ENCODE measurements at places on chromosomes 5 and 9.

GRCh38 chr5:115657125-115657880 lies 31.5 kb upstream of the TMED7 start:
- DNase-seq: no peak

DNA sequence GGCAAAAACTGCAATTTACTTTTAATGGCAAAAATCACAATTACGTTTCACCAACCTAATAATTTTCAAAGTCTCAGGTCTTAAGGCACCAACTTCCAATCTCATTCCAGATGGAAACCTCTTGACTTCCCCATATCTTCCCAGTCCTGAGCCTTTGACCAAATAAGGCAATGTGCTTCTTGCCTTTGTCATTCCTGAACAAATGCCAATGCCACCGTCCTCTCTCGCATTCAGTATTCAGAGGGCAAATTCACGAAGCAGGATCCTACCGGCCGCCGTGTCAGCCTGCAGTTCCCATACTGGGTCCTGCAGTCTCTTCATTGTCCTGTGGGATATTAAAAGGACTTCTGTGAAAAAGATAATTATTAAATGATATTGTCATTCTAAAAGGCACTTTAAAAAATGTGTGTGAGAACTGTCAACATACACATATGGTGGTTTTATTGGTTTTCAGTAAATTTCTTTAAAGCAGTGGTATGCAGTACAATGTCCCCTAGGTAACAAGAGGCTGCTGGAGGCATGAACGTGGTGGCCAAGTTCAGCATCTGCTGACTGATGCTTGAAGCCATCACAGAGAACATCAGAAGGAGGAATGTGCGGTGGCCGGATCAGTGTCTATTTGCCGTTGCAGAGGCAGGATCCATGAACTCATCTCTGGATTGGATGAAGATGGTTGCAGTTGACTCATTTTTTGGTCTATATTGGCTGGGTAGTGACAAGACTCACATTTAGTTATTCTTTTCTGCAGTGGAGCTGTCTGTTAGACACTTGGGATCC lies 101.4 kb upstream of the IRX4 start:
- DNase-seq: no peak

DNA sequence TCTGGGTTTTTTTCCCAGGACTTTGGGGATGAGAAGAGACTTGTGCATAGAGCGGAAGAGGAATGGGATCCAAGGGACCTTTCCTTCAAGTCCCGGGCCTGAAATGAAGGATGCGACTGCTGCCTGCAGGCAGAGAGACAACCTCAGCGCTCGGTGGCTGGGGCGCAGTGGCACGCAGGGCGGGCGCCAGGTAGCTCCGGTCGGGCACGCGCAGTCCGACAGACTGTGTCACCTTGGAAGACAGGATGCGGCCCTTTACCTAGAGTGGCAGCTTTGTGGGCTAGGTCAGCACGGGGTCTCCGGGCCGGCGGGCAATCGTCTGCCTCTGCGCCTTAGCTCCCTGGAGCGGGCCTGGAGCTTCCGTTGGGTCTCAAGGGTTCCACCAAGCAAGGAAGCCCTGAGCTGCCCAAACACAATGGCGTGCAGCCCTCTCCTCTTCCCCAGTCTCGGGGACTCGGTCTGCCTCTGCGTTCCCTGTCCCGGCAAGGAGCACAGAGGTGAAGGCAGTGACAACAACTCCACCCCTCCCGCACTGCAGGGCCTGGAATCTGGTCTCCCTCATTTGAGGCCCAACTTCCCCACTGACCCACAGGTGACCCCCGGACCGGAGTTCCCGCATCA lies 6.0 kb downstream of the BARX1 start:
- DNase-seq: no peak

DNA sequence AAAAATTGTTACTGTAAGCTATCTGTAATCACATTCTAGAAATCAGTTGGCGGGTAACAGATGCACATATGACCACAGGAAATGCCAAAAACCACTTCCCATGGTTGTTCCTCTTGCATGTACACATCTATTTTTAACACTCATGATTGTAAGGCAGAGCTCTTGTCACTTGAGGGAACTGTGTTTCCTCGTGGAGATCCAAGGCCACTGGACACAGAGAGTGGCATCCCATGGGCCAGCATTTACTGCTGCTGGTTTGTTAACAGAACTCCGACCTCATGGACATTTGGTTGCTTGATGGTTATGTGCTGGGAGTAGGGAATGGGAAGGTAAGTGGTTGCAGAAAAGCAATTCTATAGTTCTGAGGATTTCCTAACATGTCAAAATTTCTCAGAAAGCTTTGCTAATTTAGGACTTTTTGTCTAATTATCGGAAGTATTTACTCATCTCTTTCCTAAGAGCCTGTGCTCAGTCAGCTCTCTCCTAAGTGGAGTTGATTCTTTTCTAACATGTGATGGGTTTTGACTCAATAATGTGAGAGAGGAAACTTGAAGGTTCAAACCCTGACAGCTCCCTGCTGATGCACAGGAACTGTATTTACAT lies 202.0 kb upstream of the NR3C1 start:
- no peak for DNase-seq

- no peak for DNase-seq
Measured at GRCh38 chr9:109355564-109356297, 34.9 kb upstream of the EPB41L4B start.

DNA sequence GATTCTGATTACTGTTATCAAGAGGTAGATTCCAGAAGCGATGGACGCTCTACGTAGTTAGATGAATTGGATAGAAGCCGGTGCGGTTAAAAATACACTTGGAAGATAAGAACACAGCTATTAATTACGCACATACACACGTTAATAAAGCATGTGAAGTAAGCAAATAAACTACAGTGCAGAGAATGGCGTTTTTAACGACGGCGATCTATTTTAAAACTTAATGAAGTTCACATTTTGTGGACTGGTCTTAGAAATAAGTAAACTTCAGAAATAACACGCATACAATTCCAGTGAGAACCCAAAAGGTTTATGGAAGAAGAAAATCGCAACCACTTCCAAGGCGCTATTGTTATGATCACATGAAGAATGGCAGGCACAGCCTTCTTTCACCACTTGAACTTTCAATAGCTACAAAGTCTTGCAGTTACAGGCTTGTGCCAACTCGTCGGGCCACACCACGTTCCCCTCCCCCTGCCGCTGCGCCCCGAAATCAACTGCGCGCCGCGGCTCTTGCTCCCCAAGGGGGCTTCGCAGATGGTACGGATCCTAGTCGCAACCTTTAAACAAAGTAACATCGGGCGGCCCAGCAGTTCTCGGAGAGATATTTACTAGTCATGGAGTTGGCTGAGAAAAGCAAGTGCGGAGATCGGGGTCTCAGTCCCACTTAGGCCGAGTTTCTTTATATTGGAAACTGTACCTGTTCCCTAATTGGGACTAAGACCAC lies 866 bp upstream of the SEMA6A start:
- DNase-seq: no peak

DNA sequence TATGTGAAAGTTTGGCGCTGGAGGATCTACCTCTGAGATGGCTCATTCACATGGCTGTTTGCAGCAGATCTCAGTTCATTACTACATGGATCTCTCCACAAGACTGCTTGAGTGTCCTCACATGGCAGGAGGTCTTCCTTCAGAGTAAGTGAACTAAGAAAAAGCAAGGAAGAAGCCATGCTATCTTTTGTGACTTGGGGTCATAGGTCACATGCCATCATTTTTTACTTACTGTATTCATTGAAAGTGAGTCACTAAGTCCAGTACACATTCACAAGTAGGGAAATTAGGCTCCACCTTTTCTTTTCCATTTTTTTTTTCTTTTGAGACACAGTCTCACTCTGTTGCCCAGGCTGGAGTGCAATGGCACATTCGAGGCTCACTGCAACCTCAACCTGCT lies 8.7 kb upstream of the CDKN2AIPNL start:
- no peak for DNase-seq

DNA sequence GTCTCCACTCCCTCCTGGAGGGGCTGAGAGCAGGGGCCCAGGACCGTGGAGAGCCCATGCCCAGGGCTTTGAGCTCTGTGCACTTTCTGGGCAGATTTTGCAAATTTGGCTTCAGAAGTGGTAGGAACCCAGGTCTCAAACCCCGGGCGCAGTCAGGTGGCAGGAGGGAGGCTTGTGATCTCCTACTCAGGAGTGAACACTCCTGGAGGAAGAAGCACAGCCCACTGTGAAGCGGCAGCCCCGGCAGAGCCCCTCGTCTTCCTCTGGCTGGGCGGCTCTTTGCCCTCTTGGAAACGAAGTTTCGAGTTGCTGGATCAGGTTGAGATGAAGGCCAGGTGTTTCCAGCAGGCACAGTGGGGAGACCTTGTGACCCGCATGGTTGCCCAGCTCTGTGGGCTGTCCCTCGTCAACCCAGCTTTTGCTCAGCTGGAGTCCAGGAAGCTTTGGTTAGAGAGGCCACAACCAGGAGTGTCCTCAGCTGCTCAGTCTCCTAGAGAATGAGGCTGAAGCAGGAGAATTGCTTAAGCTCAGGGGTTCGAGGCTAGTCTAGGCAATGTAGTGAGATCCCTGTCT lies 48.5 kb downstream of the WNK2 start:
- DNase-seq: no peak

- no peak for DNase-seq
Measured at GRCh38 chr9:29282121-29282520, 1708.8 kb upstream of the C9orf72 start.

- no peak for DNase-seq
Measured at GRCh38 chr5:105688227-105688792, 1982.4 kb downstream of the EFNA5 start.

- DNase-seq: no peak
Measured at GRCh38 chr9:129118799-129119198, 7.6 kb downstream of the PTPA start.

DNA sequence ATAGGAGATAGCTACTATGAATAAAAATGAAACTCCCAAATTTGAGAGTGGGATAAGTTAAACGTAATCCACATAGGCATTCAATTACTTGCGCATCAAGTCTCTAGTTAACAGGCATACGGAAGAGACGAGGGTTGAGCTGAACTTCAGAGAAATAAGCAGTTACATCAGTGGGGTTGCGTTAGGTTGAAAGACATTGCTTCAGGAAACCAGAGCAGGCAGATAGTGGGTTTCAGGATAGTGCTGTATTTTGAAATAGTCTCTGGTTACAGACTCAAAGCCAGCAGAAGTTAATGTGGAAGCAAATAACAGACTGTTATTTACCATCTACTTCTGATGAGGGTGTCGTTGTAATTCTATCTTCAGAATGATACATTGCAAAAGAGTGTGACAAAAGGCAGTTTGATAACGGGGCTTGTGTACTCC lies 533.4 kb downstream of the PDE4D start:
- DNase-seq: no peak

DNA sequence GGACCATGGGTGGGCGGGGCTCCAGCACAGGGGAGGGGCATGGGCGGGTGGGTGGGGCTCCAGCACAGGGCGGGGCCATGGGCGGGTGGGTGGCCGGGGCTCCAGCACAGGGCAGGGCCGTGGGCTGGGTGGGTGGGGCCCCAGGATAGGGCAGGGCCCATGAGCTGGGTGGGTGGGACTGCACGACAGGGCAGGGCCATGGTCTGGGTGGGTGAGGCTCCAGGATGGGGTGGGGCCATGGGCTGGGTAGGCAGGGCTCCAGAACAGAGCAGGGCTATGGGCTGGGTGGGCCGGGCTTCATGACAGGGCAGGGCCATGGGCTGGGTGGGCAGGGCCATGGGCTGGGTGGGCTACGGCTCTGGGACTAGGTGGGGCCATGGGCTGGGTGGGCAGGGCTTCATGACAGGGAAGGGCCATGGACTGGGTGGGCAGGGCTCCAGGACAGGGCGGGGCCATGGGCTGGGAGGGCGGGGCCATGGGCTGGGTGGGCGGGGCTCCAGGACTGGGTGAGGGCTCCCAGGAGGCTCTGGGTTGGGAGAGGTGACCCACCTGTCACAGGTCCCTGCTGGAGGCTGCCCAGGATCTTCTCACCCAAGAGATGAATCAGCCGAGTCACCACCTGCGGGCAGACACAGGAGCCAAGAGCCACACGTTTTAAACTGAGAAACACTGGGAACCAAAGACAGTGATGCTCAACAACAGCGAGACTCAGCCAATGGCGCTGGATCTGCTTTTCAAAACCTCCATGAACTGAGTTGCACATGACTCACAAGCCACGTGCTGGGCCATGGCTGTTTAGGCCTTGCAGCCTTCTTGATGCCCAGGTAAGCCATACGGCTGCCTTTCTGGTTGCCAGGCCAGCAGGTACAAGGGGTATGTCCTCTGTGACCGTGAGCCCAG lies 33.6 kb upstream of the NSMF start:
- DNase-seq: no peak

- no peak for DNase-seq
Measured at GRCh38 chr5:171978519-171978918, 27.9 kb downstream of the FBXW11 start.

- DNase-seq: no peak
Measured at GRCh38 chr9:129868023-129868871, 33.0 kb downstream of the USP20 start.

GRCh38 chr5:10999714-11000113 lies 238.7 kb upstream of the DAP start:
- no peak for DNase-seq

DNA sequence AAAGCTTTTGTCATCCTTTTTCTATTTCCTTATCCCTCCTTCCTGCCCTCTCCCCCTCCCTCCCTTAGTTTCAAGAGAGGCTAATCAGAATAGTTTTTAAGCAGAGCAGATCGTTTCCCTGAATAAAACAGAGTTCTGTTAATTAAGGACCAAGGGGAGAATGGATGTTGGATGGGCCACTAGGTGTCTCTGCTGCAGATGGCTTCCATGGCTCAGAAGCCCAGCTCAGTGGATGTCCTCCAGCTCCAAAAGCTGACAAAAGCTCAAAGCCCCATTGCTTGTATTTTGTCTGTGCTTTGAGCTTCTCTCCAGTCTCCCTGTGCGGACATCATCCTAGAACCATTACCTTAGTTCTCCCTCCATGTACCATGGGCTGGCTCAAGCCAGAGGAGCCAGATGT lies 21.0 kb upstream of the NPR3 start:
- DNase-seq: no peak

GRCh38 chr5:154694159-154694558 lies 61.0 kb upstream of the LARP1 start:
- DNase-seq: no peak

DNA sequence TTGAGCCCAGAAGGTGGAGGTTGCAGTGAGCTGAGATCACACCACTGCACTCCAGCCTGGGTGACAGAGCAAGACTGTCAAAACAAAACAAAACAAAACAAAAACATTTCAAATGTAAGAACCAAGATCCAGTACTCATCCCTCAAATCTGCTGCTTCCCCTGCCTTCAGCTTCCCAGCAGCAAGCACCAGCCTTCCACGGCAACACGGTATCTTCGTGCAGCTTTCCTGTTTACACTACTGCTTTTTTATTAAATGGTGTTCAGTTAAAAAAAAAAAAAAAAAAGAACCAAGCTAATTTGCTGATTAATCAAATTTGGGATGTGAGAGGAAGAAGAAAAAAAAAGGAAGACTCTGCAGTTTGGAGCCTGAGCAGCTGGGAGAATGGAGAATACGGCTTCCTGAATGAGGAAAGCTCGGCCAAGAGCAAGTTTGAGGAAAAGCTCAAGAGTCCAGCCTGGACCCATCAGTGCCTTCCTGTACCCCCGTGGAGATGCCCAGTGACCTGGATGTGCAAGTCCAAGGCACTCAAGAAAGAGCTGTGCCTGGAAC lies 28.0 kb upstream of the SLC2A8 start:
- DNase-seq: no peak

DNA sequence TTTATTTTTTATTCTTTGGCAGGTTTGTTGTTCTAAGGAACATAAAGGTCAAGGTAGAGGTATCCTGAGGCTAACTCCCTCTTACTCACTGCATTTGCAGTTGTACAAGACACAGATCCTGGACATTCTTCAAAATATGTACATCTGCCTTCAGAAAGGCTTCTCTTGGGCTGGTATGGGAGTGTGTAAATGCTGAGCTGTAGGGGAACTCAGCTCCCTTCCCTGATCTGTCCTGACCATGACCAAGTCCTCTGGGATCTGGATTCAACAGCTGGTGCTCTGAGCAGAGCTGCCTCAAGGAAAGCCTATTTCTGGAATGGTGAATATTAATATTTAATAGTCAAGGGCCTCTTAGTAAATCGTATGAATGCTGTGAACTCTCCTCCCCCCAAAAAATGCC lies 117.4 kb downstream of the PRKACG start:
- DNase-seq: no peak
